ENCODE measurements at places on chromosomes 16 and 17. TPM values are rescaled to one million over a fixed set of nuclear protein-coding genes. Genes with fewer than 3 reads are reported as not detected.

DNA sequence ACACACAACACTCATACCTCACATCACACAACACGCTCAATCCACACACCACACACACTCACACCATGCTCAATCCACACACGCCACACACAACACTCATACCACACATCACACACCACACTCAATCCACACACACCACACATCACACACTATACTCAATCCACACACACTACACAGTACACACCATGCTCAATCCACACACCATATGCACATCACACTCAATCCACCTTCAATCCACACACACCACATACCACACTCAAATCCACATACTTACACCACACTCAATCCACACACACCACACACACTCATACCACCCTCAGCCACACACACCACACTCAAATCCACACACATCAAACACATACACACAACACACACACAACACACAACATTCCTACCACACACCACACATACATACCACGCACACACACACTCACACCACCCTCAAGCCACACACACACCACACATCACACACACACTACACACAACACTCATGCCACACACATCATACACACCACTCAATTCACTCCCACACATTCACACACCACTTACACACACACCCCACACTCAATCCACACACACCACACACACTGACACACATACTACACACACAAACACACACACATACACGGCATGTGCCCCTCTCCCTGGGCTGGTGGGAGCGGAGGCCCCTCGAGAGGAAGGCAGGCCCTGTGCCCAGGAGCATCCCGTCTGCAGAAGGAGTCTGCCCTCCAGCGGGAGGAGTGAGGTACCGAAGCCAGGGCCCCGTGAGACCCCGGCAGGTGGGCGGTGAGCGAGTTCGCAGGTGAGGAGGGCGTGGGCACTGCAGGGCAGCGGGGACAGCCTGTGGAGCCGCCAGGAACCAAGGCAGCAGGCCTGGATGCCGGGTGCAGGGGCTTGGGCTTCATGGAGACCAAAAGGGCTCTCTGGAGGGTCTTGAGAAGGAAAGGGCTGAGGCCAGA lies 33.1 kb upstream of the RPTOR start:
- no peak for DNase-seq

DNA sequence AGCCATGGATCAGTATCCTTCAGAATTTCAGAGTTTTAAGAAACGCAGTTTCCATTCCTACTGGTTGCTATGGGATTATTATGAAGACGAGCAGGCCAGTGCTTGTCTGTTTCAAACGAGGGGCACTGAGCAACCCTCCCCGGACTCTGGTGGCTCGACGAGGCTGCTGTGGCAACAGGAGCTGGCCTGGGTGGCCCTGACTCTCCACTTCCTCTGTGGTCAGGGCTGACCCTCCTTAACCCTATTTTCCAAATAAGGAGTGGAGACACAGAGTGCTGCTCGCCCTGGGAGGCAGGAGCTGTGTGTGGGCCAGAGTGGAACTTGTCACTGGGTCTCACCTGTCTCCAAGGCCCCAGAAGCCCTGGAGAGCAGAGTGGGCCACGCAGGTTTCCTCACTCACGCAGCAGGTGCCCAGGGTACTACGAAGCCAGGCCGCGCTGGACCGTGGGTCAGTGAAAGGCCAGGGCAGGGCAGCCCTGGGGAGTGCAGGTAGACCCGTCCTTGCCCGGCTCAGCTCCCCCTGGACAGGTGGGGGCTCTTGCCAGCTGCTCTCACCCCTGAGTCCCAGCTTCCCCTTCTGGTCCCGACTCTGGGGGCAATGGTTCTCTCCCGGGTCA lies 3.3 kb downstream of the GALNS start:
- DNase-seq = no peak

- DNase-seq = peak; percentile 36
Observed at GRCh38 chr16:974611-975261, 4.0 kb upstream of the LMF1 start.

- no peak for DNase-seq
Observed at GRCh38 chr16:47127541-47127940, 16.2 kb downstream of the NETO2 start.

GRCh38 chr17:29461483-29462206 lies 71.5 kb downstream of the TAOK1 start:
- DNase-seq = no peak

GRCh38 chr16:27867122-27868110 lies 196.1 kb downstream of the GSG1L start:
- peak; percentile 92 for DNase-seq

The EMP2 gene
- polyA plus RNA-seq = 3.1 TPM

The PRSS36 gene
- polyA plus RNA-seq = 0.49 TPM

The SMIM5 gene
- polyA plus RNA-seq = not detected
